Stimulated activated CD4-positive, alpha-beta T cell treated with anti-CD3 and anti-CD28 coated beads, TNF-alpha, amount 100 ng/mL, for 1 hour (primary cell): ENCODE measurements at places on chromosomes 13 and 19.

GRCh38 chr13:108895220-108895704 lies 265.9 kb downstream of the MYO16 start:
- no peak for DNase-seq

- no peak for DNase-seq
Measured at GRCh38 chr13:86684402-86684801, 885.2 kb upstream of the SLITRK6 start.

GRCh38 chr13:33728271-33729037 lies 89.5 kb upstream of the RFC3 start:
- no peak for DNase-seq

DNA sequence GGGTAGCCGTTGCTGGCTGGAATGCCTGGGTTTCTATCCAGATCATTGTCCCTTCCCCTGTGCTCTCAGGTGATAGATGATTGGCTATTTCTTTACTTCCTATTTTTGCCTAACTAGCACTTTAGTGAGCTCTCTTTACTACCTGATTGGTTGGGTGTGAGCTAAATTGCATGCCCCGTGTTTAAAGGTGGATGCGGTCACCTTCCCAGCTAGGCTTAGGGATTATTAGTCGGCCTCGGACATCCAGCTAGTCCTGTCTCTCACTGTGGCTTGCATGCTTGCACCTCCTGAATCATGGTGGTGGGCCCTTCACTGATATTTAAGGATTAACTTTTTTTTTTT lies 10.1 kb downstream of the TTYH1 start:
- no peak for DNase-seq

GRCh38 chr13:110421696-110422385 lies 114.8 kb downstream of the COL4A2 start:
- no peak for DNase-seq

DNA sequence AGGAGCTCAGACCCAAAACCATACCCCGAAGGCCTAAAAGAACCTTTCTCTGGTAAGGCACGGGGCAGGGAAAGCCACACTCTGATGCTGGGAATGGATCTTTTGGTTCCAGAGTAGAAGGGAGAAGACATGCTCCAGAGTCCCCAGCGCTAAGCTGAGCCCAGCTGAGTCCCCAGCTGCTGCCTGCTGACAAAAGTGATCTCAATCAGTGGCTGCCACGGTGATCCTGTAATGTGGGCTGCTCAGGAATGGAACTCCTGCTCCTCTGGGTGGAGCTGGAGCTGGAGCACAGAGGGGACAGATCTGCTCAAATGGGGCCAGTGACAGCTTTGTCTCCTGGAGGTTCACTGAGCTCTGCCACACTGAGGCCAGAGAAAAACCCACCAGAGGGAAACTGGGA lies 70.5 kb downstream of the MLLT1 start:
- DNase-seq: no peak

- DNase-seq: no peak
Measured at GRCh38 chr13:108155185-108156106, 59.9 kb downstream of the LIG4 start.

GRCh38 chr13:113978741-113979481 lies 5.0 kb upstream of the C13orf46 start:
- DNase-seq: no peak

- DNase-seq: no peak
Measured at GRCh38 chr13:114002009-114002544, 28.2 kb upstream of the C13orf46 start.

DNA sequence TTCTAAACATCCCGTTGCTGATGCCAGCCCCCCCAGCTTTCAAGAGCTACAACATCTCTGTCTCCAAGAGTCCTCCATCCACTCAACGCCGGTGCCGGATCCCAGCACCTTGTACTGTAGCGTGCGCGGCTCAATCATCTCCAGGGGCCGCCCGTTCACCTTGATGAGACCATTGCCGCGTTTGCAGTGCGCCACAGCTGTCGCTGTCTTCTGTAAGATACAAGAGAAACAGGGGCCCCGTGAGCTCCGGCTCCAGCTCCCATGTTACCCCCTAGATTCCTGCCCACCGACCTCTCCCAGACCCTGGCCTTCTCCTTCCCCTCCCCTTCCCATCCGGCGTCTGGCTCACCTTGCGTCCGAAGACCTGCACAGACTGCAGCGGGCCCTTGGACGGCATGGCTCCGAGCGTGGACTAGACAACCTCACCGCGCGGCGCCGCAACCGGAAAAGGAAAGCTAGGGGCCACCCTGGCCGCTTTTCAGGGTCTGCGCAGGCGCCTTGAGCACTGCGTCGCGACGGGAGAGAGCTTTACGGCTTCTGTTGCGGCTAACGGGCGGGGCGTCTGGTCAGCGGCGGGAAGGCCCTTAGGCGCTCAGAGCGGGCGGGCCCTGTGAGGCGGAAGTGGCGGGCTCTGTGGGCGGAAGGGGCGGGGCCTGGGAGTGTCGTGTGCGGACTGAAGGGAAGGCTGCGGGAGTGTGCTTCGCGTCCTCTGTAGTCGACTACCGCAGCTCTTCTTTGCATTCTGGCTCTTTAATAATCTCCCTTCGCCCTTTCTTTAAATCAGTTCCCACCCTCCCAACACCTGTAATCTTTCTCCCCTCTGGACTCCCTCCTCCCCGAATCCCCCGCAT lies at the start of gene RPS16:
Gene RPS16 (minus strand): TSS at position 451 of the 851 bp plus-strand sequence. CDS start 54 bp downstream, at position 397.
- DNase-seq: peak; percentile 98

DNA sequence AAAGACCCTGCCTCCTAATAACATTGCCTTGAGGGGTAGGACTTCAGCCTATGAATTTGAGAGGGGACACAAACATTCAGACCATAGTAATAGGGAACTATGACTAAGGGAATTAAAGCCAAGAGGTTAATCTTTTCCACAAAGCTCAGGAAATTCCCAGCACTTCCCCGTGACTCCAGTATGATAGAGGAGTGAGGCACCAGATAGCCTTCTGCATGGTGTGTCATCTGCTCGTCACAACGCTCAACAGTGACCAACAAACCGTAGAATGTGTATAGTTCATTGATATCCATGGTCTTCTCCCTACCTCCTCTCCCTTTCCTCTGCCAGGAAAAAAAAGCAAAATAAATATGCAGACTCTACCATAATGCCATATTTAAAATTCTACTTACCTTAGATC lies 64.4 kb downstream of the B3GLCT start:
- no peak for DNase-seq

- DNase-seq: no peak
Measured at GRCh38 chr19:2732157-2732725, 7.6 kb downstream of the SLC39A3 start.

DNA sequence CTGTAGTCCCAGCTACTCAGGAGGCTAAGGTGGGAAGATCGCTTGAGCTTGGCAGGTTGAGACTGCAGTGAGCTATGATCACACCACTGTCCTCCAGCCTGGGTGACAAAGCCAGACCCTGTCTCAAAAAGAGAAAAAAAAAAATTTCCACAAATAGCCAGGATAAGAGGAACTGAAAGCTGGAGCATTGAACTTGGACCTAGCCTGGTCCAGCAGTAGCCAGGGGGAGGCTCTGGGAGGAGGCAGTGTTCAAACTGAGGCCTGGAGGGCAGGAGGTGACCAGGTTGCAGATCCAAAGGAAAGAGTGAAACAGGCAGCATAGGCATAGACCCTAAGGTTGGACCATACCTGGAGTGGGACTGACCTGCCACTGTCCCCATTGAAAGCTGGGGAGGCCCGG lies 26.9 kb upstream of the PIK3R2 start:
- DNase-seq: no peak

DNA sequence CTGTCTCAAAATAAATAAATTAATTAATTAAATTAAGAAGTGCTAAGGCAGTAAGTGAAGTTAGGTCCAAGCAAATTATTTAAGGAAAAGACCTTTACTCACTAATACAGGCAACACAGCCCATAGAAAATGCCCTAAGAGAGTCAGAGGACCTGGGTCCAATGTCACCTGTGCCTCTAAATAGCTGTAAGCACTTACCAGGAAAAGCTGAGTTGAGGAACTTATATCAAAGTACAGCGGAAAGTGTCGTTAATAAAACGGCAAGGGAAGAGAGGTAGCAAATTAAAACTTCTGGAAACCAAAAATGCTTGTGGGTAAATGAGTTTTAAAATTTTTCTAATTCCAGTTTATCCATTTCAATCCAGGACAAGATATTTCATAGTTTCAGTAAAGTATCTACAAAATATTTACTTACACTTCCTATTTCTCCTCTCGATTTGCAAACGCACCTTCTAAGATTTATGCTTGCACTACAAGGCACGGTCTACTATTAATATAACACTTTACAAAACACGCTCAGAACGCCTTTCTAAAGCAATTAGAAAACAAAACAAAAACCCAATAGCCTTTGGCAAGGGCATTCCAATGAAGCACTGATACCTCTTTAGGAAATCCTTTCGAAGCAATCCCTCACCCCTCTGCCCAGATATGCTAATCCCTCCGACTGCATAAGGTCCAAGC lies 963 bp downstream of the VPS36 start:
- DNase-seq: no peak

DNA sequence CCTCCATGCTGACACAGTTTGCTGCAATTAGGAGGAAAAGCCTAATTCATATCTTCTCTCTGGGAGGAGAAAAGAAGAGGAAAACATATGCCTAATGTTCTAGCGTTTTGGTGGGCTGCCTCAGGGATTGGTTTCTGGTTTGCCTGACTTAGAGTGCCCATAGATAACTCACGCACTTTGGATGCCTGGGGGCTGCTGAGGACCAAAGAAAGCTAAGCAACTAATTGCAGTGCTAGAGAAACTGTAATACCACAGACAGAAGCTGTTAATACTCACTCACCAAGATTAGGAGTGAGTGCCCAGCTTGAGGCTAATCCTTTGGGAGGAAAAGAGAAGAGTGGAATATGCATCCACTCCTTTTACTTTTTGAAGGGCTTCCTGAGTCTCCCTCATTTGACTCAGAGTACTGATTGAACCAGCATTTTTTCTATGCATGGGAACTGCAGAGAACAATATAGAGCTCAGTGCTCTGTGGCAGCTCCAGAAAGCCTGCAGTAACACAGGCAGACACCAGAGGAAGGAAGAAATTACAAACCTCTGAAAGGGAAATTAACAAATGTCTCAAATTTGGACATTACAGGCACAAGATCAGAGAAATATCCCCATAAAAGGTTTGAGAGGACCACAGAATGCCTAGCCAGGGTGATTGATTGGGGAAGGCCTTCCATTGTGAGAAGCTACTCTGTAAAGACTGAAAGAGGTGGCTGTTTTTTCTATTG lies 666.4 kb downstream of the OLFM4 start:
- DNase-seq: no peak

DNA sequence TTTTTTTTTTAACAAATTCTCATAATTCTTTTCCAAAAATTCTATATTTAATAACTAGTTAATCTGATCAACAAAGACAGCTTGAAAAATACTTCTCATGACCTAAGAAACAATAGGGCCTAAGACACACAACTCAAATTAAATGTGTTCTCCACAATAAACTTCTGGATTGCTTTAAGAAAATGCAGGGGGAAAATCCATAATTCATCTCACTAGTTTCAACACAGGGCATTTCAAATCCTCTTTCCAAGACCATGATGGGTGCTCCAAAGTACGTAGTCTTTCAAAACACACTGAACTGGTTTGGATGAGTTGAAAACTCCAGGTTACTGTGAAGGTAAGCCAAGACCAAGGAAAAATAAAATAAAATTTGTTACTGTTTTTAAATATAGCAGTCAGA lies 62.6 kb downstream of the DCLK1 start:
- no peak for DNase-seq

DNA sequence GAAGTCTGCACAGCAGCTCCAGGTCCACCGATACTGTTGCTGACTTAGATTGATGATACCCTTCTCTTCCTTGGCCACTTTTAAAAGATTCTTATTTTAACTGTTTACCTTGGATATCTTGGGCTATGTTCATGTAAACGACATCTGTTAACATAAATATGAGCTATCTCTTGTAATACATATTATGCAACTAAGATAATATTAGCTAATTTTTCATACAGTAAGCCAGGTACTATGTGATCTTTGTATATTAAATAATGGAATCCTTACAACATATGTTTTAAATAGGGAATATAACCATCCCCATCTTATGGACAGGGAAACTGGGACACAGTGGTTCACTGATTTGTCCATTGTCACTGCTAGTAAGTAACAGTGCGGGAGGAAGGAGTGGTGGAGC lies 37.9 kb downstream of the TNFRSF19 start:
- DNase-seq: no peak

- no peak for DNase-seq
Measured at GRCh38 chr13:49421391-49421790, 22.5 kb downstream of the CAB39L start.

- no peak for DNase-seq
Measured at GRCh38 chr13:82076496-82076895, 1735.6 kb upstream of the SPRY2 start.

DNA sequence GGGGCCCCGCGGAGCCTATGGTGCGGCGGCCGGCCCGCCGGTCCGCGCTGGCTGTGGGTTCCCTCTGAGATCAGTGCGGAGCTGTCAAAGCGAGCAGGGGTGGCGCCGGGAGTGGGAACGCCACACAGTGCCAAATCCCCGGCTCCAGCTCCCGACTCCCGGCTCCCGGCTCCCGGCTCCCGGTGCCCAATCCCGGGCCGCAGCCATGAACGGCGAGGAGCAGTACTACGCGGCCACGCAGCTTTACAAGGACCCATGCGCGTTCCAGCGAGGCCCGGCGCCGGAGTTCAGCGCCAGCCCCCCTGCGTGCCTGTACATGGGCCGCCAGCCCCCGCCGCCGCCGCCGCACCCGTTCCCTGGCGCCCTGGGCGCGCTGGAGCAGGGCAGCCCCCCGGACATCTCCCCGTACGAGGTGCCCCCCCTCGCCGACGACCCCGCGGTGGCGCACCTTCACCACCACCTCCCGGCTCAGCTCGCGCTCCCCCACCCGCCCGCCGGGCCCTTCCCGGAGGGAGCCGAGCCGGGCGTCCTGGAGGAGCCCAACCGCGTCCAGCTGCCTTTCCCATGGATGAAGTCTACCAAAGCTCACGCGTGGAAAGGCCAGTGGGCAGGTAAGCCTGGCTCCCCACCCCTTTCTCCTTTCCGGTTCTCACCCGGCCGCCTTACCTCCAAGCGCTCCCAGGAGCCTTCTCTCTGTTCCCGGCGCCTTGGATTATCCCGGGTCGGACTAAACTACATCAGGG lies at the start of gene PDX1:
Gene PDX1 (plus strand): TSS at position 67 of the 743 bp plus-strand sequence. CDS start 139 bp downstream, at position 206.
- no peak for DNase-seq

GRCh38 chr13:113044391-113045114 lies 61.0 kb upstream of the F7 start:
- DNase-seq: no peak

DNA sequence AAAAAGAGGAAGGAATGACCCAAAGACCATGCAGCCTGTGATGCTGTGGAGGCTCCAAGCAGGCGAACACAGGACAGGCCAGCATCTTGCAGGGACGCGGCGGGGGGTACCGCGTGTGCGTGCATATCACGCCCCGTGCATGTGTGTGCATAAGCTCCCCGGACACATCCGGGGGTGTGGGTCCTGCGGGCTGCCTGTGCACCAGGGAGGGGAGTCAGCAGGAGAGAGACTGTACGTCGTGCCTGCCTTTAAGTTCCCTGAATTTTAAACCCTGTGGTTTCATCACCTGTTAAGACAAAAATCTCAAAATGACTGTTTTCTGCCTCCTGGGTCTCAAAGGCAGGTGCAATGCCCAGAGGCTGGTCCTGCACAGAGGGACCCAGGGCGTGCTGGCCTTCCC lies 16.6 kb downstream of the ADAT3 start:
- DNase-seq: no peak

- no peak for DNase-seq
Measured at GRCh38 chr13:34816245-34816884, 125.7 kb upstream of the NBEA start.

GRCh38 chr13:100434010-100434763 lies 154.4 kb downstream of the GGACT start:
- no peak for DNase-seq
